ENCODE measurements at places on chromosomes 1 and 21.

- no peak for DNase-seq
Measured at GRCh38 chr1:205947024-205947423, 3.8 kb upstream of the SLC26A9 start.

DNA sequence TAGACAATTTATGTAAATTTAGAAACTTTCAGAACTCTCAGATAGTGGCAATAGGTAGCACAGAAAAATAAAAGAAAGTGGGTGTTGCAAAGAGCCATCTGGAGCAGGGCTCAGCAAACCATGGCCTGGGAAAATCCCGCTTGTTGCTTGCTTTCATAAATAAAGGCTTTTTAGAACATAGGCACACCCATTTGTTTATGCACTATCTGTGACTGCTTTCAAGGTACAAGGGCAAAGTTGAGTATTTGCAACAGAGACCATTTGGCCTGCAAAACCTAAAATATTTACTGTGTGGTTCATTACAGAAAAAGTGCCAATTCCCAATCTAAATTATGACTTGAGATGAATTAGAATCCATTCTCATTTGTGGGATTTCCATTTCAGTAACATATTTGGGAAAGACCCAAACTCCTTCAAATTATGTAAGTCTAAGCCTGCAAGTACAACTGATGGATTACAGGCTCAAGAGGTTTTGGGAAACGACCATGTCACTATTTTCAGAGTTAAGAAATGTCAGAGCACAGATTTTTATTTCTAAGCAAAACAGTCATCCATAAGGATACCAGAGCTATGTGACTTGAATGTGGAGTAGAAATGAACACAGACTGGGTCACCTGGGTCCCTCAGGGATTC is 43.5 kb upstream of the DPT start:
- no peak for DNase-seq

DNA sequence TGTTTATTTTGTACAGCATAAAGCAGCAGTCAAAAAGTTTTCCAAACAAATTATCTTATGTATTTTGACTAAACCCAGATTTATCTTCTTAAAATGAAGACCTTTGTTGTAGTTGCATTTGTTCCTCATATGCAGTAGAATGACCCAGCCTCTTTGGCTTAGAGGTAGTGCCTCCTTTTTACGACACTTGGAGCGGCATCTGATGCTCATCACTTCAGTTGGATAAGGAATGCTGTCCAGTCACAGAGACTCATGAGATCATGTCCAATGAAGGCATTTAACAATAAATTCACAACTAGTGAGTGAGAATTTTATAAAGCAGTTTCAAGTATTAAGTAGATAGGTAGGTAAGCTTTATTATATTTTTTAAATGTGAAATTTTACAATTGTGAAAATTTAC is 35.2 kb downstream of the PTPRC start:
- DNase-seq = no peak

GRCh38 chr21:39088831-39089380 is 94.3 kb downstream of the PSMG1 start:
- DNase-seq = peak; percentile 11

DNA sequence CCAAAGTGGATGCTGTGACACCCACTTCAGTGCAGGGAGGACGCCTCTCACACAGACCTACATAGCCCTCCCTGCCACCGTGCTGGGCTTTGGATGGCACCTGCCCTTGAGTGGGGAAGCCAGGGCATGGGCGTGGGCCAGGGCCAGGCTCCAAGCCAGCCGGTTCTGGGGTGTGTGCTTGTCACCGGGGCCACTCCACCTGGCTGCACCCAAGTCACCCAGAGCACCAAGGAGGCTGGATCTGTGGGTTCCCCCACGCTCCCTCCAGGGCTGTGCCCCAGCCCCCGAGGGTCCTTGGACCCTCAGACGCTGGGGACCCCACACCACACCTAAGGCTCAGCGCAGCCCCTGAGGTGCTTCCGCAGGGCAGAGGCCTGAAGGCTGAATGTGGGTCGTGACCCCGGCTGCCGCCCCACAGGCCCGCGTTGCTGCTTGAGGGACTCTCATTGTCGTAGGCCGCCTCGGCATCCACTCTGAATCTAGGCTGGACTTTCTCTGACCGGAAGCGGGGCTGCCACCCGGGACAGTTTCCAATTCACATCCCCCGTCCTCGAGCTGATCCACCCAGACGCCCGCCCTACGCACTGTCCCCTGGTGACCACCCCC is 1.5 kb downstream of the MXRA8 start:
- no peak for DNase-seq

GRCh38 chr1:45275054-45275453 is 51.6 kb upstream of the HPDL start:
- DNase-seq = no peak

GRCh38 chr1:211326528-211327345 is at the start of gene TRAF5:
Gene TRAF5 (plus strand): TSS chr1:211326833. CDS start chr1:211353240, 26,407 bp downstream.
- peak; percentile 62 for DNase-seq

GRCh38 chr1:25802915-25803314 is 2.9 kb downstream of the SELENON start:
- no peak for DNase-seq

- DNase-seq = no peak
Measured at GRCh38 chr1:211705467-211706091, 30.2 kb upstream of the NEK2 start.

GRCh38 chr21:39317134-39318090 is 4.0 kb upstream of the BRWD1 start:
- DNase-seq = no peak

DNA sequence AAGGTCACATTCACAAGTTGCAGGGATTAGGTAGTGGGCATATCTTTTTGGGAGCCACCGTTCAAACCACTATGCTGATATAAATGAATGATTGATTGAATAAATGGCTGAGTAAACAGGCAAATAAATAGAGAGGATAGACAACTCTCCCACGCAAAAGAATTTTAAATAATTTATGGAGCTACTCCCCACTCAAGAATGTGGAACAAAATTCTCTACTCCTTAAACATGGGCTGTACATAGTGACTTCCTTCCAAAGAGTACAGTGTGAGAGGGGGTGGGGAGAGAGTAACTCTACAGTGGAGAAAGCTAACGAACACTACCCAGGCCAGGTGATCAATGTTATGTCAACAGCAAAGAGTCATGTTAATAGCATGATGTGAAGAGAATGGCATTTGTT is 40.7 kb downstream of the KRTAP19-8 start:
- DNase-seq = no peak

DNA sequence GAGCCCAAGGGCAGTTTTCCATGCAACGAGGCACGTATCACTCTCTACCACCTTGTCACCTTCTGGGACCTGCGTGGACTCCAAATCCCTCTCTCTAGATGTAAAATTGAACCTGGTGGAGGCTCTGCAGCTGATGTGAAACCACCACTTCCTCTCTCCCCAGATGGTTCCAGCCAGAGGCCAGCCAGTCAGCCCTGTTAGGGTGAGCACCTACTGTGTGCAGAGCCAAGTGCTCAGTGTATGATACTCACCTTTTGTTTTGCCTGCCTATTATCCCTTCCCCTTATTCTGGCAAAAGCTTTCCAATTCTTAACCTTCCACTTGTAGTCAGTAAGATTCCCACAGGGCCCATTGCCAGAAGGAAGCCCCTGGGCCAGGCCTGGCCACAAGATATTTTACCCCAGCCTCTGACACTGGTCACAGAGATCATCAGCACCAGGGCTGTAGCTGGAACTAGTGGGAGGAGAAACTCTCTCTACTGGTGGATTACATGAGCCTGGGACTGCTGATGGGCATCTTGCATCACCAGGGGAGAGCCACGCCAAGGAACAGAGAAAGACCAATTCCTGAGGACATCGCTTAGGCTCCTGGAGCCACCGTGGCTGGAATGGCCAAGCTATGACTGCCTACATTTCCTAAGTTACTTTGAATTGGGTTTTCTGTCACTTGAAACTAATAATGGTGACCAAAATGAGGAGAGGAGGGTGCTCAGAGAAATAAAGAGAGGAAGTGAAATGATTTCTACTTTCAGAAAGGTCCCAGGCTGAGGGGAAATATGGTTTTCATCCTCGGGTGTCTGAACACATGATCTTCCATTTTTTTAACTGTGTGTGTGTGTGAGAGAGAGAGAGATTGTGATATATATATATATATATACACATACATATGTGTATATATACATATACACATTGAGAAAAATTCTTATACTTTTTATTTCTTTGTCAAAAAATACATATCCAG is 26.6 kb upstream of the RD3 start:
- DNase-seq = no peak

- DNase-seq = peak; percentile 31
Measured at GRCh38 chr1:40709100-40709801, 17.7 kb downstream of the NFYC start.

DNA sequence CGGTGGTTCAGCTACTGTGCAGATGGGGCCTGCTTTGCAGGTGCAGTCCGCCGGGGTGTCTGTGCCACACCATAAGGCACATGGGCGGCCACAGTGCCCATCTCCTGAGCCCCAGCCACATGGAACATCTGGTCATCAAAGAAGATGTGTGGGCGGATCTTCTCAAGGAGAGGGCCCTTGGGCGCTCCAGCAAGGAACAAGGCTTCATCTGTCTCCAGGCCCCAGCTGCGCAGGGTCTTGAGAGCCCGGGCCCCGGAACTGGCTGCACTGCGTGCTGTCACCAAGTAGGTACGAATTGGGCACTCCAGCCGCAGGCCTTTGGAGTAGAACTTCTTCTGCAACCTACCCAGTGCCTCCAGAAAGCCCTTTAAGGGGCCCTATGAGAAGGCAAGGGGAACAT is 12.8 kb downstream of the NT5C1A start:
- no peak for DNase-seq

- DNase-seq = no peak
Measured at GRCh38 chr1:234342774-234343173, 30.5 kb upstream of the COA6 start.

GRCh38 chr1:201883266-201883665 is 5.4 kb upstream of the SHISA4 start:
- no peak for DNase-seq

DNA sequence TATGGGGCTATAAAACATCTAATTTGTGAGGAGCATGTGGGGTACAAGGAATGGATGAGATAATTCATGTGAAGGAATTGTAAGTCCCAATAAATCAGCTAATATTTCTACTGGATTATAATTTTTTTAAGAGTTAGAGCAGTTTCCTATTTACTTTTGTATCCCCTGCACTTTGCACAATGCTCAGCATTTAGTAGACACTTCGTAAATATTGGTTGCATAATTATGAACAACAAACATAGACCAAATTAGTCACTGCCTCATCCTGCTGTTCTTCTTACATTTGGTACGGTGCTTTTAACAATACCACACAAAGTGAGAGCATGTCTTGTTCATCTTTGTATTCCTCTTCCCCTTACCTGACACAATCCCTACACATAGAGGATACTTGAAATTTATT is 27.1 kb upstream of the RRP15 start:
- no peak for DNase-seq

- DNase-seq = no peak
Measured at GRCh38 chr1:205140113-205140512, 18.3 kb upstream of the RBBP5 start.

DNA sequence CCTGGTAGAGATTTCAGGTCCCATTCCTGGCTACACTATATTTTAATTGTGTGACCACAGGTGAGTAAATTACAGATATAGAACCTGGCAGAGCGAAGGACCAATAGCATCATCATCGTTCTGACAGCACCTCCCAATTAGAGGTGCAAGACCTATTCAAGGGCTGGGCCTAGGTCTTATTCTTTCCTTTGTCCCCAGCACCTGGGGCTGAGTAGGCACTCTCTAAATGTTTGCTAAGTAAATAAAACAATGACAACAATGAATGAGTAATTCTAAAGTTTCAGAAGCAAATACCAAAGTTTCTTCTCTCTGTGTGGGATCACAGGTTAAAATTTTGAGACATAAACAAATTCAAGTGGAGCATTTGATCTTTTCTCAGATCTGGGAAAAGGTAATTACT is 32.7 kb downstream of the BEND5 start:
- DNase-seq = no peak

DNA sequence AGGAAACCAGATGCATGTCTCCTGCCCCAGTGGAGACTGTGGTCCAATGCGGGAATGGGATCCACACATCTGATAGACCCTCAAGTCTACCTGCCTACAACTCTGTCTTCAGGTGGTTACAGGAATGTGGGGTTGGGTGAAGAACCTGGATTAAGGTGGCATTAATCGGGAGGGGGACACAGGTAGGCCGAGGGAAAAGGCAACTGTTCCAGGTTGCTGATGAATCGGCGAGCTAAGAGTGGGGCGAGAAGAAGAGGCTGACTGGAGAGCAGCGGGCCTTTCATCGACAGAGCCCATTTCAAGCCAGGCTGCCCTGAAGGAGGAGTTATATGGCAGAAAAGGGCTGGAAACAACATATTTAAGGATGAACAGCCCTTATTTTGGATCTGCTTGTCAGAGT is 836 bp downstream of the CD2 start:
- DNase-seq = peak; percentile 45

DNA sequence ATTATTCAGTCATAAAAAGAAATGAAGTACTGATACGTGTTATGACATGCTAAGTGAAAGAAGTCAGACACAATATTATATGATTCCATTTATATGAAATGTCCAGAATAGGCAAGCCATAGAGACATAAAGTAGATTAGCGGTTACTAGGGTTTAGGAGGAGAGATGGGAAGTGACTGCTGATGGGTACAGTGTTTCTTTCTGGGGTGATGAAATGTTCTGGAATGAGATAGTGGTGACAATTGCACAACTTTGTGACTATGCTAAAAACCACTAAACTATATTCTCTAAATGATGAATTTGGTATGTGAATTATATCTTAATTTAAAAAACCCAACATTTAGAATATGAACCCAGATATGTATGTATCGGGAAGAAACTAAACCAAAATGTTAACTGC is 27.6 kb downstream of the IPP start:
- DNase-seq = no peak

All from T-helper 2 cell (primary cell).